ENCODE measurements at places on chromosomes 2 and 18. TPM values are rescaled to one million over a fixed set of nuclear protein-coding genes. Genes with fewer than 3 reads are reported as not detected.
A peak's percentile ranks its signal among the peaks of the same experiment; 100 is the strongest.

Gene PRSS56
- total RNA-seq: not detected

Gene IMPA2
- 6.1 TPM for total RNA-seq

DNA sequence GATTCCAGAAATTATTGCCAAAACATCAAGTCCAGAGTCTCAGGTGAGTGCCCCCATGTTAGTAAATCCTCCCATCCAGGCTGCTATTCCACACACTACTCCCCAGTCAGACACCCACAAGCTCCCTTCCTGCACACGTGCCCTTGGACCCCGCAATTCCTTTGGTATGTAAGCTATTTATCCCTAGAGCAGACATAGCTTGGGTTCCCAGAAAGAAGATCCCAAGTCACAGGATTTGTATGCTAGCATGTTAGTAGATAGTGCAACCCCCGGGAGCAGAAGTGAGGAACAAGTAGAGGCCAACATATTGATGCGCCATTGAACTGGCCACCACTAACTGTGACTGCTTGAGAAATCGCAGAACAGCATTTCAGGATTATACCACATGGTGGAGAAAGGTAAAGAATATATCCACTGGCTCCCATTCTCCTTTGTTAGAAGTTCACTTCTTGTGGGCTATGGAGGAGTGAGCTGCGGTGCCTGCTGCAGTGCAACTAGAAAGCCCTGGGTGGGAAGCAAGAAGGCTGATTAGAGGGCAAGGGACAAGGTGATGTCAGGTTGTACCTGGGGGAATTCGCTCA is 137.5 kb upstream of the CHAC2 start:
- no peak for DNase-seq

DNA sequence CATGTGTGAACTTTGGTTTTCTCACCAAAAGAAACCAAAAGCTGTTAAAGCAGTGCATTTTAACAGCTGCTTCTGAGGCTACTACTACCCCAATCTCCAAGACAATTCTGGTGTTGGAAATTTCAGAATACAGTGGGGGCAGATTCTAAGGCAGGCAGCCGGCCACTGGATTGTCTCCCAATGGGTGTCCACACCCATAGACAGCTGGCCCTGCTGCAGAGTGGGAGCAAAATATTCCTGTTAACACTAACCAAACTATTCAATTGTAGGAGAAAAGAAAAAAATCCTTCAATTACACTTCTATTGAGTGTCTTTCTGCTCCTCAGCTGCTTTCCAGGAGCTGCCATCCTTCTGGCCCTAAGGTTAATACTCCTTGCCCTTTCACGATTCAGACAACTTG is 223.7 kb downstream of the ALK start:
- no peak for DNase-seq

DNA sequence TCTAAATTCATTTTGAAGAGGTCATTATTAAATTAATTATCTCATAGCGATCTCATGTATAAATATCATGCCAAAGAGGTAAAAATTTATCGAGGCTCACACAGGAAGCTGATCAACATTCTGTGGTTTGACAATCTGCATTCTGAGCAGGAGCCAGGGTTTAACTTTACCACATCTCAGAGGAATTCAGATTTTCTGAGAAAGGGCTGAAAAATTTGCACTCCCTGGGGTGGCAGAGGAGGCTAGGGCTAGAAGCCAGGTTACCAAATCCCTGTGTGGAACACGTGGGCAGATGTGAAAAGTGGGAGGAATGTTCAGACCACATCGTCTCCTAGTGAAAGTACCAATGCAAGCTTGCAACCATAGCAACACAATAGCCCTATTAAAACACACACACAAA is 63.5 kb upstream of the CTLA4 start:
- DNase-seq: peak; percentile 47

DNA sequence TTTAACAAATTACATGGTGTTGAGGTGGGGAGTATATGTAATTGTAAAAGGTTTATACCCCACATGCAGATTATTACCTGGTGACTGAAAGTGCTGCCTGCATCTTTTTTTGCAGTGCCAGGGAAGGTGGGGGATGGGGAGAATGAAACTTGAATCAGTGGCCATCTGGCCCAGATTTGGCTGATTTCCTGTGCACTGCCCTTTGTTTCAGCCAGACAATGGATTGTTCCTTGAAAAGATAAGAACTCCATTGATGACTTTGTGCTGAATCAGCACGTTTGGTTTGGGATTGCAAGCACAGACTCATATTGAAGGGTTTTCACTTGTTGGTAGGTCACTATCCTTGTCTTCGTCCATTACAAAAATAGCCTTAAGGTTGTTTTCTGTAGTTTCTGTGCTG is 20.9 kb downstream of the GREB1L start:
- no peak for DNase-seq

DNA sequence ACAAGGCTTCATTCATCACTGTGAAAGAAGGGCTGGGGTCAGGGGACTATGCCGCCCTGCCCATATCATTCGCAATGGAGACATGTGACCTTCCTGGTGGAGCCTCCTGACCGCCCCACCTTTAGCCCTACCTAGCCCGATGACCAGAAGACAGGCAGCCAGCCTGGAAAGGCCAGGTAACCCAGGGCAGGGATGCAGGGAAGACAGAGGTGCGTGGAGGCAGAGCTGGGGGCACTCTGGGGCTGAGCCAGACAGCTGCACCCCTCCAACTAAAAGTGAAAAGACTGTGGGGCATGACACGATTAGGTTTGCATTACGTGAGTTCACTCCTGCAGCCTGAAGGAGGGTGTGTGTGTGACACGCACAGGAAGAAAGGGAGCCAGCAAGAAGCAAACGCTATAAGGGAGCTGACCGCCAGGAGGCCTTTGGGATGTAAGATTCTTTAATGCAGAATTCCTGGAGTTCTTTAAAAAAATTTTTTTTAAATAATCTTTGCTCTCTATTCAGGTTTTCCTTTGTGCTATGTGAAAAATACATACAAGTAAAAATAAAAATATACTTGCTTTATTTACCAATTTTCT is 3.7 kb upstream of the HES6 start:
- DNase-seq: no peak

Measured in occipital lobe (tissue), 3 donors.